HEK293T (cell line): ENCODE measurements at places on chromosomes 1 and 21.

GRCh38 chr21:27114111-27114510, 147.2 kb upstream of the ADAMTS5 start:
- no peak for DNase-seq

GRCh38 chr1:25564777-25565574, 21.6 kb downstream of the LDLRAP1 start:
- no peak for DNase-seq

DNA sequence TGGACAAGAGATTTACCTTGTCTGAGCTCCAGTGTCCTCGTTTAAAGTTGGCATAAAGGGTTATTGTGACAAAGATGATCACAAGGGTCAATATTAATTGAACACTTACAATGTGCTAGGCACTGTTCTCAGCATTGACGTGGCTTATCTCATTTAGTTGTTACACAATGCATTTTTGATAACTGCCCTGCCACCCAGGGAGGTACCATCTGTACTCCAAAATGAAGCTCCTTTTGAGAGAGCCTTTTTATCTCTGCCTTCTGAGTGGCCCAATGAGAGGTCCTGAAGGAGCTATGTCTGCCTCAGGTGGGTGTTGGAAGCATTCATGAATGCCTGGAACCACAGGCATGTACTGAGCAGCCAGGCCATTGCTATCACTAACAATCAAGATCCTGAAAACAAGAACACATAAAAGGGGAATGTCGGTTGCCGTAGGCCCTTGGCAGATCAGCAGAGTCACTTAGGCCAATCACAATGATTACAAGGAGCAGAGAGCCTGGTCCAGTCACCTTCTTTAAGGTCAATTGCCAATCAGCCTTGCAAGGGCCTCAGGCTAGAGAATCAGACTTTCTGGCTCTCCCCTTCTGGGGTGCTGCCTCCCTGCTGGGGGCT, 78.5 kb downstream of the NMNAT2 start:
- no peak for DNase-seq

GRCh38 chr1:15744122-15744679, 1.9 kb downstream of the TMEM82 start:
- DNase-seq: no peak

GRCh38 chr1:40273547-40274166, 15.6 kb downstream of the ZMPSTE24 start:
- DNase-seq: no peak

- no peak for DNase-seq
These were observed 9.9 kb downstream of the PRKCZ start for GRCh38 chr1:2060072-2060471.

DNA sequence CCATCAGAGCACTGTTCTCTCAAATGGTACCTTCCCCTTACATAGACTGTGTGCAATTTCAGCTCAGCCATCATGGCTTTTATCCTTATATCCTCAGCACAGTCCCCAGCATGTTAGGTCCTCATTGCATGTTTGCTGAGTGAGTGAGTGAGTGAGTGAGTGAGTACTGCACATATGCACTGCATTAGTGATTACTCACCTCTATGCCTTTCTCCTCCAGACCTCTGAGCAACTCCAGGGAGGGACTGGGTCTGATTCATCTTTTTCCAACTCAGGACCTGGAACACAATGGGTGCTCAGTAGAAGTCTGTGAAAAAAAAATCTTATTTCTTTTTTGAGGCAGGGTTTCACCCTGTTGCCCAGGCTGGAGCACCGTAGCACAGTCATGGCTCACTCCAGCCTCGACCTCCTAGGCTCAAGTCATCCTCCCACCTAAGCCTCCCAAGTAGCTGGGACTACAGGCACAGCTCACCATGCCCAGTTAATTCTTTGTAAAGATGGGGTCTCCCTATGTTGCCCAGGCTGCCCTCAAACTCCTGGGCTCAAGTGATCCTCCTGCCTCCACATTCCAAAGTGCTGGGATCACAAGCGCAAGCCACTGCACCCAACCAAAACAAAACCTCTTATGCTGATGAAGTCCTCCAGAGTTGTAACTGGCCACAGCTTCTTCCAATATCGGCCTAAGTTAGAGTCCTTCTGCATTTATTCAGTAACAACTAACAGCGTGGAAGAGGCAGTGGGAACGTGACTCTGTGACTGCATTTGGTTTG, 23.7 kb downstream of the RNU5D-1 start:
- no peak for DNase-seq

DNA sequence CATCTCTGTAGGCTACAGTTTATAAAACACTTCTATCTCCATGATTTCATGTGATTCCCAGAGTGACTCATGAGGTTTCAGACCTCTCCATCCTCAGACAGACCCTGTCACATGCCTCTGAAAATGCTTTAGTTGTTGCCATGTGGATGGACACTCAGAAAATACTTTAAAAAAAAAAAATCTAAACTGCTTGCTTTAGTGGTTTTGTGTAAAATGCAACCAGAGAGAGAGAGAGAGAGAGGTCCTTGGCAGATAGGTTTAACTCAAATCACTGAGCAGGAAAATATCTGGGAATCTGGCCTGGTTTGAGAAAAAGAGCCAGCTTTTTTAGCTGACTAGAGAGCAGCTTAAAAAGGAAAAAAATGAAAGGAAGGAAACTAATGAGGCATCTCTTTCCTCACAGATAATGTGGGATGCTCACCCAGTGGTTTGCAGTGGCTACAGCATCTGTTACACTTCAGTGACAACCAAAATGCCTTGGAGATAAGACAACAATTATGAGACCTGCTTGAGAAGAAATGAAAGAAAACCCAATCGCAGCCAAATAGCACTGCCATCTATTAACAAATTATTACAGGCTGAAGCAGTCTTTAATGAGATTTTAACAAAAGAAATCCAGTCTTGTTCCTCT, 54.6 kb upstream of the SYT14 start:
- no peak for DNase-seq

DNA sequence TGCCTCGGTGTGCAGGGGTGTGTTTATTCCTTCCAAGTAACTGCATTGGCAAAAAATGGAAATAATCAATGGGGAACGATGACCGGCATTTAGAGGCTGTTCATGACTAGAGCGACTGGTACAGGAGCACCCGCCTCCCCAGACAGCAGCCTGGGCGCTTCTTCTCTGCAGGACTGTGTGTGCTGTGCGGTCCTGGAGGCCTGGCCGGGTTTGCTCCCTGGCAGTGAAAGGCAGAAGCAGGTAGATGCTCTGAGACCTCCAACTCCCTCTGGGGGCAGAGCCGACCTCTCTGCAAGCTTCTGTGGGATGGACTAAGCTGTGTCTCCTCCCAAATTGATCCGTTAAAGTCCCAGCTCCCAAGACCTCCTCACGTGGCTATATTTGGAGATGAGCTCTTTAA, 59.2 kb upstream of the ACTRT2 start:
- DNase-seq: no peak

DNA sequence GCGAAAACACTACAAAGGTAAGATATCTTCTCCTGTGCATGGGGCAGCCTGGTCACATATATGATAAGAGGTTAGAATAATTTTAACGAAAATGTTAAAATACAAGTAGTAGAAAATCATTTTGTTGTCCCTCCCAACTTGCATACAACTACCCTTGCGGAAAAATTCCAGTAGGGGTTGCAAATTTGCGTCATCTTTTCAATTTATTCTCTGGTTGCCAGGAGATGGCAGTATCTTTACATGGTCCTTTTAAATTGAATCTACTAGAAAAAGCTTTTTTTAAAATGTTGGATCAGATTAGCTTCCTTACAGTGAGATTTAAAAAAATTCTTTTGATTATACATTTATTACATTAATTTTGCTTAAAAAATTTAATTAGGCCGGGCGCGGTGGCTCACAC, 10.9 kb downstream of the S100PBP start:
- peak; percentile 38 for DNase-seq

DNA sequence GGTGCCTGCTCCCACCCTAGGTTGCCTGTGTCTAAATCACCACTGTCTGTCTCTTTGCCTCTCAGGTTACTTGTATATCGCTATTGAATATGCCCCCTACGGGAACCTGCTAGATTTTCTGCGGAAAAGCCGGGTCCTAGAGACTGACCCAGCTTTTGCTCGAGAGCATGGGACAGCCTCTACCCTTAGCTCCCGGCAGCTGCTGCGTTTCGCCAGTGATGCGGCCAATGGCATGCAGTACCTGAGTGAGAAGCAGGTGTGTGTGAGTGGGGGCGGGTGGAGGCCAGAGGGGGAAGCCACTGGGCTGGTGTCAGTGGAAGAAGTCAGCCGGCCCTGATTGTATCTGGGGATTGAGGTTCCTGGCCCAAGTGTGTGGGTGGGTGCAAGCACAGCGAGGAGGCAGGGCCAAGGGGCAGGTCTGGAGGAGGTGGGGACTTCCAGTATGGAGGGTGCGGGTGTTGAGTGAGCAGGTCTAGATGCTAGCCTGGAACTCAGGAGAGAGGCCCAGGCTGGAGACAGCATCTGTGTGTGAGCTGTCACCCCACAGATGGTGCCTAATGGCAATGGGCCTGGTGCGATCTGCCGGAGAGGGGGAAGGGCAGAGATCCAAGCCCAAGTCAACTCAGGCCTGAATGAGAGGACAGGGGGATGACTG, 17.2 kb downstream of the TIE1 start:
- no peak for DNase-seq

DNA sequence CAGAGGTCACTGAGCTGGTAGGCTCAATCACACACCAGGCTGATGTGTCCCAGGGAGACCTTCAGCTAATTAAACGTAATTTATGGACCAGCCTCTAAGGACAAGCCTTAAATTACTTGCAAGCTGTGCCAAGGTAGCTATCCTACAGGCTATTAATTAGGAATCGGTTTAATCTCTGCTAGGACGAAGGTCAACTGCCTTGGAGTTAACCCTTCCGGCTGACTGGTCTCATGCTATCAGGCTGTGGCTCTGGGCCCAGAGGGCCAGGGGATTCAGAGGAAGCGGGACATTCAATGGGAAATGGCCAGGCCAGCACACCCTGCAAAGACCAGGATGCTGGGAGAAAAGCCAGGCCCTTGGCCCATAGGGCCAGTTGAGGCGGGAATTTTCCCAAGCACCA, 19.0 kb downstream of the DHRS3 start:
- DNase-seq: no peak

- DNase-seq: no peak
These were observed 75.9 kb upstream of the GREM2 start for GRCh38 chr1:240687820-240688219.

- no peak for DNase-seq
These were observed 106.9 kb downstream of the DHRS3 start for GRCh38 chr1:12511128-12511484.

DNA sequence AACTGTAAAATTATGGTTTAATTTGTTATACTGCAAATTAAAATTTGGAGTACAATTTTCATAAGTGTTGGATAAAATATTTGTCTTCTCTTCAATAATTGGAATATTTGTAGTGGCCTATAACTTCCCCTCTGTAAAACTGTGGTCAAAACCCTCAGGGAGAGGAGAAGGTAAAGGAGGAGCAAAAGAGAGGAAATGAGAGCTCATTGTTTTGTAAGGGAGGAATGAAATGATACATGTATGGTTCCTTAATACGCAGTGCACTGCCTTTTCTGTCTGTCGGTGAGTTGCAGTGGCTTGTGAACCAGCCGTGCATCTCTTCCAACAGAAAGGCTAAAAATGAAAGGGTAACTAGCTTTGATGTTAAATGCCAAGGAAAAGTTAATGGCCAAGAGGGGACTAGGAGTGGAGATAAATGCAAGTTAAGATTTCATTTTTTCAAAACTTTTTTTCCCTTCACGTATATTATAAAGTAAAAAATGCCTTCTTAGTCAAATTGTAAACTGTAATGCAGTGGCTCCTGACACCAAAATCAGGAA, 26.4 kb downstream of the LRRC8D start:
- no peak for DNase-seq
